ENCODE measurements at places on chromosomes 4 and X.

GRCh38 chr4:94724016-94724790, 33.6 kb upstream of the BMPR1B start:
- DNase-seq: no peak

- no peak for DNase-seq
Observed at GRCh38 chrX:44063606-44064005, 90.4 kb upstream of the NDP start.

DNA sequence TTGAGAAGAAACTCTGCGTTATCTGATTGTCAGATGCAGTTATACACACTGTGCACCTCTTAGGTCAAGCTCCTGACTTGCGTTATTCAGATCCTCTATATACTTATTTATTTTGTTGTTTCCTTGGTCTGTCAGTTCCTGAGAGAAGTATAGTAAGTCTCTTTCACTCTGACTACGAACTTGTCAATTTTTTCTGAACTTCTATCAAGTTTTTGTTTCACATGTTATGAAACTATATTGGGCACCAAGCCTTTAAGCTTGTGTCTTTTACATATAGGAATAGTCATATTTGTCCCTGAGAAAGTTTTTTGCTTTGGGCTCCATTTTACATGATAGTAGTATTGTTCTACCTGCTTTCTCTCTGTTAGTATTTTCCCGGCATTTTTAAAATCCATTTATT, 31.7 kb downstream of the ZNF275 start:
- DNase-seq: no peak

DNA sequence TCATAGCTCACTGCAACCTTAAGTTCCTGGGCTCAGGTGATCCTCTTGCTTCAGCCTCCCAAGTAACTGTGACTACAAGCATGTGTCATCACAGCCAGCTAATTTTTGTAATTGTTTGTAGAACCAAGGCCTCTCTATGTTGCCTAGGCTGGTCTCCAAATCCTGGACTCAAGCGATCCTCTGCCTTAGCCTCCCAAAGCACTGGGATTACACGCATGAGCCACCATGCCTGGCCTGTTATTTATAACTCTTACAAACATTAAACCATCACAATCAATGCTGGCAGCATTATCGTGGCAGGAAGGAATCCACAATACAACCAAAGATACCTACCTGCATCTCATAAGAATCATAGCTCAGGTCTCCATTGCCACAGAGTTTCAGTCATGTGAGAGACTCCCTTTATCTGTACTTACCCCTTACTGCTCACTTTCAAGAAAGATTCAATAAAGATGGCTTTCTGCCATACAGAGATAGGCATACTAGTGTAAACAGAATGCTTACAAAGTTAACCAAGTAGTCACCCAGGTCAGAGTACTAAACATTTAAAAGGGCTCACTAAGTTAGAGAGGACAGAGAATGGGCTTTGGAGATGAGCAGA, 48.5 kb downstream of the SMIM31 start:
- DNase-seq: no peak

DNA sequence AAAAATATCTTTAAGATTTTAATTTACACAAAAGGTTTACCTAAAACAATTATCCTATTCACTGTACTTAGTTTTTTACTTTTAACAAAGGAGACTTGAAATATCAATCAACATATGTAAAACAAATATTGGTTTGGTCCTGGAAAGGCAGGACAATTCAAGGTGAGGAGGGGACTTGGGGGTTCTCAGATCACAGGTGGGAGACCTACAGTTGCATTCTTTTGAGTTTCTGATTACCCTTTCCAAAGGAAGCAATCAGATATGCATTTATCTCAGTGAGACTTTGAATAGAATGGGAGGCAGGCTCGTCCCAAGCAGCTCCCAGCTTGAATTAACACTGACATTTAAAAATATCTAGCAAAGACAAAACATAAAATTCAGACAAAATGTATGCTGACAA, 1917.3 kb downstream of the C4orf33 start:
- no peak for DNase-seq

DNA sequence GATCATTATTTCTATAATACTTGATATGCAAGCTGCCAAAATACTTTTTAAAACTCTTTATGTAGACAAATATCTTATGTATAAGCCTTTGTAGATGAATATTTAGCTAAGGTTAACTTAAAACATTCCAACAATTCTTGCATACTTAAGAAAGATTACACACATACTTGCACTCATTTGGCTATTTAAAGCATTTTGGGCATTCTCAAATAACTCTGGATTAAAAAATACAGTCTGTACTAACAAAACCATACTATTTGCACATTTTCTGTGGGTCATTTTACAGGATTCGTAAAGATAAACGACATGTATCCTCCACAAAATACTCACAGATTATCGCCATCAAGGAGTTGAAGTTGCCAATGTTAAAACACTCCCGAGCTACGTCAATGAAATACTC, 26.5 kb downstream of the RASGEF1B start:
- no peak for DNase-seq

GRCh38 chr4:73181231-73181630, 77.4 kb downstream of the ANKRD17 start:
- no peak for DNase-seq

- no peak for DNase-seq
Observed at GRCh38 chr4:153044036-153044435, 107.9 kb downstream of the FHDC1 start.

DNA sequence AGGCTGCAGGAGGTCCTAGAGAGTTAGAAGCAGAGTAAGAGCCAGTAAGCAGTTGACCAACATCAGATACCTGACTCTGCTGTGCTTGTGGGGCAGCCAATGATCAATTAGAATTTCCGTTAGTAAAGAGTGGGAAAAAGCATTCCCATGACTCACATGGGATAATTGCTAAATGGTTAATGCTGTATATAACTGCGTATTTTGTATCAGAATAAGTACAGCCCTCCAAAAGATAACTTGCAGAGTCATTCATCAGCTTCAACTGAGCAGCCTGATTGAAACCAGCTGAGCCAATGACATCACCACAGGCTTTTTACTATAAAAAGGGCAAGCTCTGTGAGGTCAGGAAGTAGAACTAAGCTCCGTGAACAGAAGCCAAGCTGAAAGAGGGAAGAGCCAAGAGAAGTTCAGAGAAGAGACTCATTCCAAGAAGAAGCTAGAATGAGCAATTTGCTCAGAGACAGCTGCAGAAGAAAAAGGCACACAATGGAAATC, 67.9 kb downstream of the PPP3CA start:
- no peak for DNase-seq

DNA sequence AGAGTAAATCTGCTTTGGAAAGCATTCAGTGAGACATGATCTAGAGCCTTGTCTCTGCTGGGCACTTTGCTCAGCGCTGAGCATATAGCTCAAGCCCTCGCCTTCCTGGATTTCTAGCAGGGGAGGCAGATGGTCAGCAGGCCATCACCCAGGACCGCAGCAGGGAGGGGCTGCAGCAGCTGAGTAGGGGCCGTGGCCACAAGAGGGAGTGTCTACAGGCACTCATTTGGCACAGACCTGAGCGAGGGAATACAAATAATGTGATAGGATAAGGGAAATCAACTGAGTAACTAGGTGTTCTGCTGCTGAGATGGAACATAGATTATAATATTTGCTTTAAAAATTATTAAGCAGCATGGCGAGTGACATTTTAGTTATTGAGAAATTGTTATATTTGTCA, 30.2 kb downstream of the OFD1 start:
- DNase-seq: no peak

DNA sequence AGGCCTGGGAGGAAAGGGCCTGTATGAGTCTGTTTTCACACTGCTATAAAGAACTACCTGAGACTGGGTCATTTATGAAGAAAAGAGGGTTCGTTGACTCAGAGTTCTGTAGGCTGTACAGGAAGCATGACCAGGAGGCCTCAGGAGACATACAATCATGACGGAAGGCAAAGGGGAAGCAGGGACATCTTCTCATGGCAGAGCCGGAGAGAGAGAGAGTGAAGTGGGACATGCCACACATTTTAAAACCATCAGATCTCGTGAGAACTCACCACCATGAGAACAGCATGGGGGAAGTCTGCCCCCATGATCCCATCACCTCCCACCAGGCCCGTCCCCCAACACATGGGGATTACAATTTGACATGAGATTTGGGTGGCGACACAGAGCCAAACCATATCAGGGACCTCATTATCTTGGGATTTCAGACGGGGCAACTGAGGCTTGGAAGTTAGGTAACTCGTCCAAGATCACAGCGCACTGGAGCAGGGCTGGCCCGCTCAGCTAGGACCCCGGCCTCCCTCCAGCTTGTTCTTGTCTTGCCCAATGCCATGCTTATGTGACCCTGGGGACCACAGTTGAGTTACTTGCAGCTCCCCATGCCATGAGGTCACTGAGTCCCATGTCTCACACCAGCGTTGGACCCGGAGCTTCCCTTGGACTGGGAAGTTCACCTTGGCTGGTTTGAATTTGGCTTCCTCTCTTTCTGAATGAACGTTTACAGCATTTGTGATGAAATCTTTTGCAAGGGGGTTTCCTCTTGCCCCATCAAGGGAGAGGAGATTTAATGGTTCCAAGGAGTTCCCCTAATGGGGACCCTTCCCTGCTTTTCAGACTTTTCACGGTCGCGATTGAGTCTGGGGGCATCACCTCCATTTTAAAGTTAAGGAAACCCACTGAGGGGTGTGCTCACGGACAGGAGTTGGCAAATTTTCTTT, 18.1 kb downstream of the HTRA3 start:
- no peak for DNase-seq

DNA sequence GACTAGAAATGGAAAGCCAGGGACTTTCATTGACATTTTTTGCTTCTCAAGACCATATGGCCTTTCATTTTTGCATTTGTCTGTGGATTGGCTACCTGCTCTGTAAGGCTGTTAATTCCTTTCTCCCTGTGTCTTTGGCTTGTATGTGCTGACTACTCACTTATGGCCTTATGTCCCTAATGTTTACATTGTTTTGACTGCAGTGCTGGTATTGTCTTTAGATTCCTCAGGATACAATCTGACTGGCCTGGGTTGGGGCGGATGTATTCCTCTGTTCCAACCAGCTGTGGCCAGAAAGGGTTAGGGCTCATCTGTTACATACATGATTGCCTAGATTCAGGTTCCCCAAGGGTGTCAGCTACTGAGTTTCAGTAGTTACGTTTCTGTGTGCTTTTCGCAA, 108.1 kb downstream of the RAPGEF2 start:
- DNase-seq: no peak

DNA sequence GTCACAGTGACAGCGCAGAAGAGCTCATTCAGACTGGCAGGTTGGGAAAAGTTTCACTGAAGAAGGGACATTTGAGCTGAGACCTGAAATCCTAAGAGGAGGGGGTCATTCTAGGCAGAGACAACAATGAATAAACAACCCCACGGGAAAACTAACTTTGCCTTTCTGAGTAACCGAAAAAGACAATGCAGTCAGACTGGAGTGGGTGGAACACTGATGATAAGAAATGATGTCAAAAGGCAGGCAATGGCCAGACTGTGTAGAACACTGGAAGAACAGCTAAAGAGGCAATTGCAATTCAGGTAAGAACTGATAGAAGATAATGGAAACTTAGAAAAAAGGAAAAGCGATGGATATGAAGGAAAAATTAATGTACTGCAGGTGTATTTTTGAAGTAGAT, 73.8 kb downstream of the CHIC2 start:
- DNase-seq: no peak

GRCh38 chrX:2484721-2485648, 15.8 kb downstream of the DHRSX start:
- DNase-seq: no peak

GRCh38 chrX:106742193-106742592, 15.7 kb downstream of the RNF128 start:
- no peak for DNase-seq

DNA sequence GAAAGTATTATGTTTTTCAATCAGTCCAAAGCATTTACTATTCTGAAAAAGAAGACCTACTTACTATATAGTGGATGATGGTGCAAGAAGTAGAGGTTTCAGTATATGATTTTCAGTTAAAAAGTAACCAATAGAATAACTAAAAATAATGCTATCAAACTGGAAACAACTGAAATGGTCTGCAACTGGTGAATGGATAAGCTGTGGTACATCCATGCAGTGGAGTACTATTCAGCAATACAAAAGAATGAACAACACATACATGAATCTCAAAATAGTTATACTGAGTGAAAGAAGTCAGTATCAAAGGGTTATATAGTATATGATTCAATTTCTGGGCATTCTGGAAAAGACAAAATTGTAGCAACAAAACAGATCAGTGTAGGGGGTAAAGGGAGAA, 55.9 kb downstream of the PLAC1 start:
- no peak for DNase-seq

DNA sequence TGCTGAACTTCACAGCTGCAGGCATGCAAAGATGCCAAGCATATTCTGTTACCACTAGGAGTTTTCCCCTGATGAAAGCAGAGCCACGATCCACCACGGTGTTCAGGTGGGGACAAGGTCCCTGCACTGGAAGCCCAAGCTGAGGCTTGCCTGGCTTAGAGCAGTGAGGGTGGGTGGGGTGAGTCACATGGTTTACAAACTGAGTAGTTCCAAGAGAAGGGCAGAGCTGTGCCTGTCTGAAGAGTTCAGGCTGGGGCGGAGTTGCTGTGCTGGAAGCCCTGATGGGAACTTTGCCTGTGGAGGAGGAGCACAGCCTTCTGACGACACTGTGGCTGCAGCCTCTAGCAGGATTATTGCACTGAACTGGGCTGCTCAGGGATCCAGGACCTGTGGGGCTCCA, 45.5 kb downstream of the FAM9B start:
- no peak for DNase-seq

Measured in CD4-positive, alpha-beta T cell treated with Interleukin-17A for 1 hour (primary cell).